ENCODE measurements at places on chromosomes 5 and 9.

GRCh38 chr9:117233016-117233415, 181.8 kb downstream of the ASTN2 start:
- no peak for DNase-seq

DNA sequence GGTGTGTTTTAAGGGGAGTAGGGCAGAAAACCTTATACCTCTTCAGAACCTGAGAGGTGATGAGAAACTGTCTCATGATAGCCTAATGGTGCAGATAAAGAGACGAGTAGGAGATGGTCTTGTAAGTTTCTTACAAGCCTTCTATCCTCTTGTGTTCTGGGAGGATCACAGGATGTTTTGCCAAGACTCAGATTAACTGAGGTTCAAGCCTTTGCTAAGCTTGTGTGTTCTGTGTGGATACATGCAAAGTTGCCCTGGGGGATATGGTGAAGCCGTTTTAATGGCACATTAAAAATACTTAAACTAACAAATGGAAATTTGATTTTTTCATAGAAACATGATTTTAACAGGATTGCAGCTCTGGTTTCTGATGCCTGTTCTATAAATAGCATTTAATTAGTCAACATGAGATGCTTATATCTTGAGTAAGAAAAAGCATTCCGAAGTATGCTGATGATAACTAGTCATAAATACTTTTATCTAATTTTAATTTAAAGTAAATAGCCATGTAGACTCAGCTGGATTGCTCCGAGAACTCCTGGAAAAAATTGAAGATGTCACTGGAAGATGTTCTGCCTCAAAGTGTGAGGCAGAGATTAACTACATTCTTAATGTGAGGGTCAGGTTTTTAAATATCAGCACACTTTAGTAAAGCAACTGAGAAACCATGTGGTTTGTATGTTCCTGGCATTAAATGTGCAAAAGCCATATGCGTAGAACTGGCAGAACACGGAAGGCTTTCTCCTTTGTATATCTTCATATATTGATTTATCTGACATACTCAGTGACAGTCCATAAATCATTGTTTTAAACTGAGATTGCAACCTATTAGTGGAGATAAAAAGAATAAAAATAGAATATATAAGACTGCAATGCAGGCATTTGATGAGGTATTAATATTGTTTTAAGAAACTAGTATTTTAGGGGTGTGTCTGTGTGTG, 53.7 kb downstream of the IPO11 start:
- no peak for DNase-seq

GRCh38 chr5:56746553-56747339, 68.6 kb upstream of the MAP3K1 start:
- no peak for DNase-seq

- DNase-seq: no peak
These were observed 307.5 kb upstream of the IRX2 start for GRCh38 chr5:3058942-3059341.

DNA sequence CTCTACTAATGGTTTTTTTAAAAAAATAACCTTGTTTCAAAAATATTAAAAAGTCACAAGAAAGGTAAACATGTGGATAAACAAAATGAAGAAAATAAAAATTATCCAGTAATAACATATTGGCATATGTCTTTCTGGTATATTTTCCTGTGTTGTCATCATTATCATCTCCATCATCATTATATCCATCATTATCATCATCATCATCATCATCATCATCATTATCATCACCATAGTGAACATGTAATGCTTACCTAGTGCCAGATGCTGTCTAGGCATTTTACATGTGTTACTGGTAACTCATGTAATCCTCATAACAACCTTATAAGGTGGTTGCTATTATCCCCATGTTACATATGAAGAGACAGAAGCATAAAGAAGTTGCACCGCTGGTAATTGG, 111.5 kb upstream of the CDKN2B start:
- DNase-seq: no peak

DNA sequence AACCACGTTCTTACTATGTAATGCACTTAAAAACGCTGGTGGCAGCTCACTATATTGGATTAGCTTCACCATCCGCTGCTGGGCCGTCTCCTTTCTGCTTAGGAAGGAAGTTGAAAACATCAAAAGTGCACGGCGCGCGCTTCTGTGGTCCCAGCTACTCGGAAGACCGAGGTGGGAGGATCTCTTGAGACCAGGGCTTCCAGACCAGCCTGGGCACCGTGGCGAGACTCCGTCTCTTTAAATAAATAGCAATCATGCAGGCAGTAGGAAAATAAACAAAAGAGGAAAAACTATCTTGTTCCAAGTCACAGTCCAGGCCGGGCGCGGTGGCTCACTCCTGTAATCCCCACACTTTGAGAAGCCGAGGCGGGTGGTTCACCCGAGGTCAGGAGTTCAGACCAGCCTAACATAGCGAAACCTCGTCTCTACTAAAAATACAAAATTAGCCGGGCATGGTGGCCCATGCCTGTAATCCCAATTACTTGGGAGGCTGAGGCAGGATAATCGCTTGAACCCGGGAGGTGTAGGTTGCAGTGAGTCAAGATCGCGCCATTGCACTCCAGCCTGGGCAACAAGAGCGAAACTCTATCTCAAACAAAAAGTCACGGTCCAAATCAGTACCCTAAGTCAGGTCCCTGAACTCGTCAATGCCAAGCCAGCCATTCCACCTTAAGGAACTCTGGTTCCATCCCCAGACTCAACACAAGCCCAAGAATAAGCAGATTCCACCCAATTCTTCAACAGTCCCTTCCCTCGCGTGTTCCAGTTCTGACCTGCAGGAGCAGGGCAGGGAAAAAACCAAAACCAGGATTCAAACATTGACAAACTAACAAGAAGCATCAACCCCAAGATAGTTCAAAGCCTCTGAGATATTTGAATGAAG, 1.0 kb upstream of the GOLGA1 start:
- peak; percentile 79 for DNase-seq

- no peak for DNase-seq
These were observed 49.9 kb upstream of the C5orf46 start for GRCh38 chr5:147956064-147956841.

- DNase-seq: no peak
These were observed 19.8 kb upstream of the FAM151B start for GRCh38 chr5:80468131-80468530.

GRCh38 chr9:8179381-8180053, 379.9 kb upstream of the DMAC1 start:
- DNase-seq: no peak

DNA sequence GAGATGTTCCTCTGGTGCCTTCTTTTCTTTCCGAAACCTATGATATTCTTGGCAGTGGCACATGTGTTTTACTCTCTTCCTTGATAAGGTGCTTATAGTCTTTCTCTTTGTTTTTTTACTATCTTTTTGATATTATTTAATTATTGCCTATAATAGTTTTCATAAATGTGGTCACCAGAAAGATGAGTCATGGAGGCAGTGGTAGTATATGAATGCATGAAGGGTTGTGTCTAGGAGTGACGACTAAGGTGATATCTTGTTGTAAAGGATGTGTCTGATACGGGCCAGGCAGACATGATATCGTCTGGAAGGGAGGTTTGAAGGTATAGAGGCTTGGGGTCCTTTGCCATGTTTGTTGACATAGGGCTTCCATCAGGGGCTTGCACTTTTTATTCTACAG, 36.8 kb downstream of the SLC44A1 start:
- DNase-seq: no peak

DNA sequence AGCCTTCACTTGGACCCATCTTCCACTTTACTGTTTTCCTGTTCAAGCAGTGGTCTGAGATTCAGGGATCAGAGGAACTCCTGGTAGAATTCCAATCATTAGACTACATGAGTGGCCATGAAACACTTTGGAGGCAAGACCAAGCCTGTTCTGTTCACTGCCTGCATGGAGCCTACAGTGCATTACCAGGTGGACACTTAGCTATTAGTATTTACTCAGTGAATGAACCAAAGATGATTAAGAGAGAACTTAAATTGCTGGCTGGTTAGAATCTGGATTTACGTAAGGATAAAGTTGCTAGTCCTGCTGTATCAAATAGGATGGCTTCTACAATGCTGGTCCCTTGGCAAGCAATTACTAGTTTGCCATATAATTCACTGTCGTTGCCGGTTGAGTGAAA, 245.5 kb downstream of the ARRDC3 start:
- no peak for DNase-seq

- DNase-seq: no peak
These were observed 353 bp downstream of the ACSL6 start for GRCh38 chr5:132010989-132011621.

DNA sequence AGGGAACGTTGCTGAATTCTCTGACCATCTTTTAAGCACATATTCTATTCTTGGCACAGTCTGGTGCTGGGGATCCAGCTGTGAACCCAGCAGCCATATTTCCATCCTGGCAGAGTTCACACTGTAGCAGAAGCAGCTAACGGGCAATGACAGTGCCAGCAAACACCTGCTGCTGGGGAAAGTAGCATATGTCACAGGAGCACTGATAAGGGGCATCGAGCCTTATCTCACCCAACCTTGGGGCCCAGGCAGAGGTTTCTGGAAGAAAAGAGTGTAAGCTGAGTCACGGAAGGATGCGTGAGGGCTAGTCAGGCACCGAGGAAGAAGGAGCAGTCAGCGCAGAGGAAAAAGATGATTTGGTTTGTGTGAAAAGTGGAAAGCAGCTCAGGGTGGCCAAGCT, 1.1 kb downstream of the NDOR1 start:
- DNase-seq: no peak

- no peak for DNase-seq
These were observed 181.1 kb upstream of the ELAVL2 start for GRCh38 chr9:24007185-24007584.

- no peak for DNase-seq
These were observed 87.6 kb downstream of the FREM1 start for GRCh38 chr9:14822666-14823065.

- no peak for DNase-seq
These were observed 15.9 kb downstream of the ADAMTSL1 start for GRCh38 chr9:18489861-18490260.

DNA sequence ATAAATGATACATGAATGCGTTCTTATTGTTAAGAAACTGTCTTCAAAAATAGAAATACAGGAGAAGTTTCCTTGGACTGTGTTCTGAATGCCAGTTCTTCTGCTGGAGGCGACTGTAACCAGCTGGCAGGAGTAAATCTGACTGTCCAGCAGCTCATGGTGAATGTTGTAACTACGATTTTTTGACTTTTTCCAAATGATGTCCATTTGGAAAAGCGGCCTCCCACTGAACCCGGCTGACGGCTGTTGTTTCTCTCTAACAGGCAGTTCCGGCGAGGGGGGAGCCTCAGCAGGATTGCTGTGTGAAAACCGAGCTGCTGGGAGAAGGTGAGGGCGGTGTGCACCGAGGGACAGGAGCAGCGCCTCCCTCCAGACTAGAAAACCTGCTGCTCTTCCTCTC, 91.9 kb downstream of the EHMT1 start:
- DNase-seq: no peak

DNA sequence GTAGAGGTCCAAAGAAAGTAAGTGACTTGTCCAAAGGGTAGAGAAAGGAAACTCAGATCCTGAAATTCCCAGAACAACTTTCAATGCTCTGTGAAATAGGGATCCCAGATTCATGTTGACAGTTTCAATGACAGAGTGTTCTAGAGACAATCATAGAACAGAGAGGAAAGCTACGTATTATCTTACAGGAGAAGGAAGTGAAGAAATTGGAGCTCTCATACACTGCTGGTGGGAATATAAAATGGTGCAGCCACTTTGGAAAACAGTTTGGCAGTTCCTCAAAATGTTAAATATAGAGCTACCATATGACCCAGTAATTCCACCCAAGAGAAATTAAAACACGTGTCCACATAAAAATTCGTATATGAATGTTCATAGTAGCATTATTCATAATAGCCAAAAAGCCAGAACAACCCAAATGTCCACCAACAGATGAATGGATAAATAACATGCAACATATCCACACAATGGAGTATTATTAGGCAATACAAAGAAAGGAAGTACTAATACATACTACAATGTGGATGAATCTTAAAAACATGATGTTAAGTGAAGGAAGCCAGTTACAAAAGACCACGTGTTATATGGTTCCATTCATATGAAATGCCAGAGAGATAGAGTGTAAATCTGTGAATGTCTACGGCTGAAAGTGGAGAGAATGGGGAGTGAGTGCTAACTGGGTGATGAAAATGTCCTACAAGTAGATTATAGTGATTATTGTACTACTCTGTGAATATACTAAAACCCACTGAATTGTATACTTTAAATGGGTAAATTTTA, 197.1 kb downstream of the NTRK2 start:
- DNase-seq: no peak

- DNase-seq: no peak
These were observed 20.4 kb downstream of the ACO1 start for GRCh38 chr9:32404856-32405255.

- no peak for DNase-seq
These were observed 147.5 kb downstream of the GNAQ start for GRCh38 chr9:77883846-77884771.

GRCh38 chr5:135900276-135900675, 4.6 kb upstream of the IL9 start:
- DNase-seq: no peak

GRCh38 chr9:86679909-86680308, 267.4 kb downstream of the GAS1 start:
- no peak for DNase-seq

DNA sequence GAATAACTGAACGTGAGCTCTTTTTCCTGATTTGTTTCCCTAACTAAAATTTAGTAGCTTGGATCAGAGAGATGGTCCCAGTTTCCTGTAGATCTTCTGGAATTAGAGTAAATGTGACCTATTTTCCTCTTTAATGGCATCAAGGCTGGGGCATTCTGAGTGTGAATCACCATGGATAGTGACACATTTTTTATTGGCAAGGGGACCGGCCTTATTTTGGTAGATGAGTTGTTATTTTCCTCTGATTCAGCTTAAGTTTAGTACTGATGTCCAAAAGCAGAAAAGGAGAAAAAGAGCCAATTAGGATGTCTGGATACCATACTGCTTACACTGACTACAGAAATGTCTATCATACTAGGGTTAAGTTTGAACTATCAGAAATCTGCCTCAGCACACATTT, 68.1 kb downstream of the RNF38 start:
- no peak for DNase-seq

DNA sequence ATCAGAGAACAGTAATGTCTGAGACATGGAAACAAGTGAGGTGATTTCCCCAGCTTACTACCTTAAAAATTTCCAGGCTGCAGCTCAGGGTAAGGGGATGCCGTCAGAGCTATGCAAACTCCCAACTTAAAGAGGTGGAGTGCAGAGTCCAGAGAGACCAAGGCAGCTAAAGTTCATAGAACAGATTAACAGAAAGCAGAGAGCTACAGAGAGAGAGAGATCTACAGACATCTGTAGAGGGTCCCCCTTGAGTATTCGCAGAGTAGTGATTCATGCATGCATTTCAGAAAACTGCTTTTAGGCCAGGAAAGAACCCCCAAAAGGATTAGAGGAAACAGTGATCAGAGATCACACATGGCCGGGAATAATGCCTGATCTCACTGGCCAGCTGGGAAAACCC, 306.2 kb upstream of the PUM3 start:
- DNase-seq: no peak

DNA sequence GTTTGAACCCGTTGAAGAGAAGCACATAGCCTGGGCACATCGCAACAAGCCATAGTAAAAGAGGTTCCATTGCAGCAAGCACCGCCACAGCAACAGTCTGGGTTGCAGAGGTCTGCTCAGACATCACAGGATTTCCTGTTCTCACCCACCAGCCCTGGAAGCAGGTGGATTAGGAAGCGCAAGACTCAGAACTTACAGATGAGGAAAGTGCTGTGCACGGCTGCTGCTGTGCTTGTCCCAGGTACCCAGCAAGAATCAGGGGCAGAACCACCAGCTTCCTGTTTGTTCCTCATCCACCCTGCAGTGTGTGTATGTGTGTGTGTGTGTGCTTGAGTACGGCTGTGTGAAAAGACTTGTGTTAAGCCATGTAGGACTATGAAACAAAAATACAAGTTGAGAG, 124.7 kb upstream of the IRX2 start:
- DNase-seq: no peak
